COLO829 (cell line): ENCODE measurements at places on chromosomes 16 and 17.
A peak's percentile ranks its signal among the peaks of the same experiment; 100 is the strongest.

DNA sequence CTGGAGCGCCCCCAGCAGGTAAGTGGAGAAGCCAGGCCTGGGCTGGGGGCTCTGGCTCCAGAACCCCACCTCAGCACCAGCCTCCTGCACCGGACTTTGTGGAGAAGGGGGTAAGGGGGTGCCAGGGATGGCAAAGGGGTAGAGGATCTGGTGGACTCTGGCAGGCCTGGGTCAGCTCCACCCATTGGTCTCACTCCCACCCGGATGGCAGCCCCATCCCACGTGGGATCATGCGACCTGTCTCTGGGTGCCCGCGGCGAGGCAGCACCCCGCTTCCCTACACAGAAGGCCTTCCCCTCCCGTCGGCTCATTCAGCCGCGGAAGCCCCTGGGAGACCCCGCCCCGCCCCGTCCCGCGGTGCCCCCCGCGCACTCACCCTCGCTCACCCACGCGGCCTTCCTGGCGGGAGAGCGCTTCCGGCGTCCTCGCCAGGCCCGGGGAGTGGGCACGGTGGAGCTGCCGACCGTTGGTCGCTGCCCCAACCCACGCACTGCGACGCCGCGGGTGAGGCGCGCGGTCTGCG lies 498 bp upstream of the PLEKHG4 start:
- DNase-seq, result peak; percentile 18

DNA sequence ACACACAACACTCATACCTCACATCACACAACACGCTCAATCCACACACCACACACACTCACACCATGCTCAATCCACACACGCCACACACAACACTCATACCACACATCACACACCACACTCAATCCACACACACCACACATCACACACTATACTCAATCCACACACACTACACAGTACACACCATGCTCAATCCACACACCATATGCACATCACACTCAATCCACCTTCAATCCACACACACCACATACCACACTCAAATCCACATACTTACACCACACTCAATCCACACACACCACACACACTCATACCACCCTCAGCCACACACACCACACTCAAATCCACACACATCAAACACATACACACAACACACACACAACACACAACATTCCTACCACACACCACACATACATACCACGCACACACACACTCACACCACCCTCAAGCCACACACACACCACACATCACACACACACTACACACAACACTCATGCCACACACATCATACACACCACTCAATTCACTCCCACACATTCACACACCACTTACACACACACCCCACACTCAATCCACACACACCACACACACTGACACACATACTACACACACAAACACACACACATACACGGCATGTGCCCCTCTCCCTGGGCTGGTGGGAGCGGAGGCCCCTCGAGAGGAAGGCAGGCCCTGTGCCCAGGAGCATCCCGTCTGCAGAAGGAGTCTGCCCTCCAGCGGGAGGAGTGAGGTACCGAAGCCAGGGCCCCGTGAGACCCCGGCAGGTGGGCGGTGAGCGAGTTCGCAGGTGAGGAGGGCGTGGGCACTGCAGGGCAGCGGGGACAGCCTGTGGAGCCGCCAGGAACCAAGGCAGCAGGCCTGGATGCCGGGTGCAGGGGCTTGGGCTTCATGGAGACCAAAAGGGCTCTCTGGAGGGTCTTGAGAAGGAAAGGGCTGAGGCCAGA lies 33.1 kb upstream of the RPTOR start:
- DNase-seq, result no peak

GRCh38 chr17:78892936-78893379 lies 10.0 kb downstream of the CEP295NL start:
- DNase-seq, result no peak

GRCh38 chr16:56422896-56423441 lies 2.4 kb downstream of the AMFR start:
- DNase-seq, result no peak

DNA sequence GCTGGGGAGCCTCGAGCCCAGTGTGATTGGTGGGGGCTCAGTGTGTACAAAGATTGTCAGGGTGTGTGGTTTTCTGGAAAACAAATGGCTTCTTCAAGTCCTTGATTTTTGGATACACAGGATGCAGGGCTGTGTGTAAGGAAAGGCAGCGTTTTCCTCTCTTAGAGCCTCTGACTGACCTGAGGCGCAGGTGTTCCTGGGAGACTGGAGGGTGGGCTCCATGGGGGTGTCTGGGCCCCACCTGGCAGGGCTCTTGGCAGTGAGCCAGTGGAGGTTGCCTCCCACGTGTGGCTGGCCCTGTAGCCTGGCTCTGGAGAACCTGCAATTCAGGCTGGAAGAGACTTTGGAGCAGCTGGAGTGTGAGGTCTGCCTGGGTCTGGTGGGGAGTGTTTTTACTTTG lies 5.0 kb downstream of the FOXK2 start:
- no peak for DNase-seq

DNA sequence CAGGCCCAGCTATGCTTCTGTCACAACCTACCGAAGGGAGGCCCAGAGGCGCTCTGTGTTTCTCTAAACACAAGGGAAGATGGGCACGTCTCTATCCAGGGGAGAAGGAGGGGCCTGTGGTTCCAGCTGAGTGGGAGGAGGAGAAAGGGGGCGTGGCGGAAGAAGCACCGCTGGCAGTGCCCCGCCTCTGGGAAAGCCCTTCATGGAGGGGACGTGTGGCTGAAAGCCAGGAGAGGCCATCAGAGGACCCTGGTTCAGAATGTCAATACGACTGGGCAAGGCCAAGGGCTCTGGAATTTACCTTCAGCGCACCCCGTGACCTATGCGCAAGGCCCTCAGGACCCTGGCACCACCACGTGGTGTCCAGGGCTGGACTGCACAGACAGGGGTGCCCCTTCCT lies 12.3 kb upstream of the SLC38A8 start:
- DNase-seq, result no peak

DNA sequence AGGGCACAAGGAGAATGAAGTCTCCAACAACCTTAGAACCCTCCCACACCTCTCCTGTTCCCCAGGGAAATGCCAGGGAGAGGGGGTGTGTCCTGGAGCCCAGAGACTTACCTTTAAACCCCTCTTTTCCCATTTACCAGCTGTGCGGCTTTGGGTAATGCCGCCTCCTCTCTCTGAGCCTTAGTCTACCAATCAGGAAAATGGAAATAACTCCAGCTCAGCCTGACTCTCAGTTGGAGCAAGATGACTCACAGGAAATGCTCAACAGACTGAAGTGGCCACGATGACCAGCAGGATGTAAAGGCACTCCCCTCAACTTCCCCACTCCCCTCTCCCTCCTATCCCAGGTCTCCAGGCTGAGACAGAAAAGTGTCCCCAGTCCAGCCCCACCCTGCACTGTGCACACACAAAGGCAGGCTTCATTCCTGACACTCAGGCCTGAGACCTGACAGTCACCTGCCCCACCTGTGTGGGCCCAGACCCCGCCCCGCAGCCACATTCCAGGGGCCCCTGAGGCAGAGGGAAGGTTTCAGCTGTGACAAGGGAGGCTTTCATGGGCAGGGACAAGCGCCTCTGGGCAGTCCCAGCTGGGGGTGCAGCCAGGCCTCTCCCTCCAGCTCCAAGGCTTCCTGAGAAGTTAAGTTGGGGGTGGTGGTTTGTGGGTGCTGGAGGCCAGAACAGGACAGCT lies 3.0 kb upstream of the KRT15 start:
- peak; percentile 48 for DNase-seq

- DNase-seq, result no peak
These were observed 5.2 kb downstream of the SECTM1 start for GRCh38 chr17:82328141-82328993.

DNA sequence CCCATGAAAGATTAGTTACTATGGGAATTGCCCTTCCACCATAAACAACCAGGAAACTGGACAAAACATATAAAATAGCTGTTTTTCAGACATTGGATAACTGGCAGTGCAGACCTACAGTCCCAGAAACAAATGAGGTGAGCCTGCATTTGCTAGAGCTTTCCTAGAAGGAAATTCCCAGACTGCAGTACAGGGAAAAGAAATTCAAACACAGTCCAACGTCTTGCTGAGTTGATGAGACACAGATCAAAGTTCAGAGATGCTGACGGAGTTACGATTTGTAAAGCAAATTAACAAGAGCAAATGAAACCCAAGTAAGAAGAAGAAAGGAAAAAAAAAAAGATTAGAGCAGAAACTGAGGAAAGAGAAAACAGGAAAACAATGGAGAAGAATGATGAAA lies 41.3 kb upstream of the MNT start:
- DNase-seq, result no peak

DNA sequence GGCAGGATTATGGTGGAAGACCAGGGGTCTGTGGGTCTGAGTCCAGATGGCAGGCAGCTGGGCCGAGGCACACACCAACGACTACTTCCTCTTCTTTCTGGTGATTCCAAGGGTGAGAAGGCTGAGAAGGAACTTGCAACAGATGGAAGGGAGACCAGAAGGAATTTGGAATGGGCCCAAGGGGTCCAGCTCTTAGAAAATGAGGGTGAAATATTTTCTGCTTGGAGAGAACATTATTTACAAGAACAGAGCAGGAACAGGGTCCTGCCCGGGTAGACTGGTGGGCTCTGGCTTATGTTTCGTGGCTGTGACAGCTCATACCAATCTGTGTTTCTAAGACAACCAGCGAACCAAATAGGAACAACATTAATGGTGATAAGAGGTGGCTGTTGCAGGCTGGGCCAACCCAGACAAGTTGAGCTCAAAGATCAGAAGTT lies 36.6 kb downstream of the CCDC42 start:
- DNase-seq, result no peak

- DNase-seq, result no peak
These were observed 62.6 kb upstream of the TEKT1 start for GRCh38 chr17:6894206-6894528.

DNA sequence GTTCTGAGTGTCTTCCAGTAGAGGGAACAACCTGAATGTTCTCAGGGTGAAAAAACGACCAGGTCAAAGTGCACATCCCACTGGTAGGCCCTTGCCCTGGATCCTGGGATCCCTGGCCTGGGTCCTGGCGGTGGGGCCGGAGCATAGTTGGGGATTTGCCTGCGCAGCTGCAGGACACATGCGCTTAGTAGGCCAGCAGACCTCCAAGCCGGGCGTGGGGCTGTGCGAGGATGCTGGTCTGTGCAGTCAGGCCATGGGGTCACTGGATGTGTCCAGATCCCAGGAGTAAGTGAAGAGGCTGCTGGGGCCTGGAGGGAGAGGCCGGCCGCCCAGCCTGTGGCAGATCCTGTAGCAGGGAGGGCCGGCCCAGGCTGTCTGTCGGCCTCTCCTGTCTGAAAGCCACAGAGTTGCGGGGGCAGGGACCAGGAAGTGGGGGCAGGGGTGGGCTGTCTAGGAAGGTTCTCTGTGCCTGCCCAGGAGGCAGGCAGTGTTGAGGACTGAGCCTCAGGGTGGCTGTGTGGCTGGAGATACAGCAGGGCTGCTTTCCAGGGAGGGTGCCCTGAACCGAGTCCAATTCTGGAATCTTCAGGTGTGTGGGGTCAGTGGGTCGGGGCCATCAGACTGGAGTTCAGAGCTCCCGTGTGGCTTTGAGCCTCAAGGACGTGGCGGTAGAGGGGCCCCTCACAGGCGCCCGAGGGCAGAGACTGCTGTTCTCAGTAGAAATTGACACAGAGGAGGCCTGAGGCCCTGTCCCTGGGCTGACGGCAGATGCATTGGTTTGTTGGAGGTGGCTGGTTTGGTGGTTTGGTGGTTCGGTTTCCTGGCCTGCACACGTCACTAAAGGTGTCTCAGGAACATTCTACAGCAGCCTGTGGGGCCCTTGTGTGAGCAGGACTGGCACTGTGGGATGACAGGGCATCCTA lies 17.2 kb upstream of the NUDT16L1 start:
- DNase-seq, result no peak

- no peak for DNase-seq
These were observed 64.9 kb downstream of the ARHGAP17 start for GRCh38 chr16:24950275-24950674.

GRCh38 chr17:57892820-57893595 lies 43.2 kb upstream of the MRPS23 start:
- peak; percentile 60 for DNase-seq
